A549 treated with Hydrocortisone at 1 μM for 4 hours (cell line): ENCODE measurements at places on chromosomes 6 and 20. TPM values are rescaled to one million over a fixed set of nuclear protein-coding genes. Genes with fewer than 3 reads are reported as not detected.

The OR12D3 gene
- not detected in 5 replicates for total RNA-seq

The ABHD16B gene
- 0.08 to 0.13 TPM in 2 of 5 replicates, not detected in the others for total RNA-seq

The OLIG3 gene
- not detected in 5 replicates for total RNA-seq

The RUNX2 gene
- 1.3 to 1.9 TPM (median 1.5 TPM) in 5 replicates for total RNA-seq

The MCHR2 gene
- total RNA-seq = not detected in 5 replicates

The CGAS gene
- total RNA-seq = 3.8 to 4.4 TPM (median 4.0 TPM) in 5 replicates

The PSORS1C1 gene
- total RNA-seq = 3.2 to 6.3 TPM (median 4.4 TPM) in 5 replicates

The BMP5 gene
- not detected in 5 replicates for total RNA-seq

The HEY2 gene
- total RNA-seq = 0.05 to 0.07 TPM (median 0.06 TPM) in 3 of 5 replicates, not detected in the others

The TSHZ2 gene
- total RNA-seq = not detected in 5 replicates

The SLC22A2 gene
- total RNA-seq = 0.05 to 0.18 TPM (median 0.05 TPM) in 3 of 5 replicates, not detected in the others

The TFAP2D gene
- total RNA-seq = not detected in 5 replicates

The ADTRP gene
- 0.29 to 0.74 TPM (median 0.56 TPM) in 5 replicates for total RNA-seq

The ACSS1 gene
- total RNA-seq = 16.1 to 18.5 TPM (median 17.3 TPM) in 5 replicates

The TFAP2A gene
- 9.1 to 10.4 TPM (median 9.5 TPM) in 5 replicates for total RNA-seq

The NFKBIL1 gene
- total RNA-seq = 9.7 to 12.5 TPM (median 11.6 TPM) in 5 replicates

The HMGN4 gene
- total RNA-seq = 61.3 to 91.7 TPM (median 78.5 TPM) in 5 replicates

The GPLD1 gene
- 0.71 to 1.4 TPM (median 1.1 TPM) in 5 replicates for total RNA-seq

The CYB5R4 gene
- total RNA-seq = 21.3 to 26.3 TPM (median 23.1 TPM) in 5 replicates

The POM121L2 gene
- total RNA-seq = 0.02 TPM in 1 of 5 replicates, not detected in the others

The SALL4 gene
- 1.0 to 2.0 TPM (median 1.5 TPM) in 5 replicates for total RNA-seq

The TMEM244 gene
- total RNA-seq = not detected in 5 replicates

The SMPDL3A gene
- total RNA-seq = 3.0 to 3.7 TPM (median 3.3 TPM) in 5 replicates

The MED20 gene
- 13.2 to 20.7 TPM (median 14.9 TPM) in 5 replicates for total RNA-seq

The ULBP3 gene
- total RNA-seq = 2.5 to 4.9 TPM (median 3.4 TPM) in 5 replicates

The BEND6 gene
- total RNA-seq = 0.65 to 0.92 TPM (median 0.88 TPM) in 5 replicates

The STX11 gene
- total RNA-seq = 1.9 to 2.7 TPM (median 2.2 TPM) in 5 replicates
